ENCODE measurements at places on chromosomes 5 and 9. TPM values are rescaled to one million over a fixed set of nuclear protein-coding genes. Genes with fewer than 3 reads are reported as not detected.

ARPC5L gene
- 36.8 TPM for total RNA-seq

TMEM174 gene
- not detected for total RNA-seq

DNA sequence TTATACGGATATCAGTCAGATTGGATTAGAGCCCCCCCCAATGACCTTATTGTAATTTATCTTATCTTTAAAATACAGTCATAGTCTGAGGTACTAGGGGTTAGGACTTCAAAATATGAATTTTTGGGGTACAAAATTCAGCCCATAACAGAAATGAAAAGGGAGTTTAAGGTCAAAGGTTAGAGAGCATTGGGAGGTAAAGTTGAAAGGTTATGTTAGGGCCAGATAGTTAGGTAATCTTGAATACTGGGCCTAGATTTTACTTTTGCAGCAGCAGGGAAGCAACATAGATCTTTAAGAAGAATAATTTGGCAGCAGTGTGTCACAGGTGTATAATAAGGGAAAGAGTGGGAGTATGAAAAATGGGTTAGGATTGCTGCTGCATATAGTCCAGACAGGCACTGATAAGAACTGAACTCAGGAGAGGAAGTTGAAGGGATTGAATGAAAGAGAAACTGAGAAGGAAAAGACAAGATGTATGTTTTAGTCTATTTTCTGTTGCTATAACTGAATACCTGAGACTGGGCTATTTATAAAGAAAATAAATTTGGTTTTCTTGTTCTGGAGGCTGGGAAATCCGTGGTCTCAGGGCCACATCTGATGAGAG is 10.7 kb upstream of the GCNT4 start:
- no peak for DNase-seq
- no peaks in the 10 kb centered on the region for H3K27me3 ChIP-seq
- no peak overlapping the region for H3K27ac ChIP-seq
- H3K4me1 ChIP-seq = peaks cover 43% of the 10 kb centered on the region

- H3K27ac ChIP-seq = no peak overlapping the region
- no peak overlapping the region for H3K4me3 ChIP-seq
- peaks cover 4% of the 10 kb centered on the region for H3K27me3 ChIP-seq
- H3K36me3 ChIP-seq = no peaks in the 10 kb centered on the region
- H3K4me1 ChIP-seq = no peaks in the 10 kb centered on the region
- DNase-seq = no peak
Observed at GRCh38 chr5:171646102-171647042, 139.2 kb upstream of the SMIM23 start.

DNA sequence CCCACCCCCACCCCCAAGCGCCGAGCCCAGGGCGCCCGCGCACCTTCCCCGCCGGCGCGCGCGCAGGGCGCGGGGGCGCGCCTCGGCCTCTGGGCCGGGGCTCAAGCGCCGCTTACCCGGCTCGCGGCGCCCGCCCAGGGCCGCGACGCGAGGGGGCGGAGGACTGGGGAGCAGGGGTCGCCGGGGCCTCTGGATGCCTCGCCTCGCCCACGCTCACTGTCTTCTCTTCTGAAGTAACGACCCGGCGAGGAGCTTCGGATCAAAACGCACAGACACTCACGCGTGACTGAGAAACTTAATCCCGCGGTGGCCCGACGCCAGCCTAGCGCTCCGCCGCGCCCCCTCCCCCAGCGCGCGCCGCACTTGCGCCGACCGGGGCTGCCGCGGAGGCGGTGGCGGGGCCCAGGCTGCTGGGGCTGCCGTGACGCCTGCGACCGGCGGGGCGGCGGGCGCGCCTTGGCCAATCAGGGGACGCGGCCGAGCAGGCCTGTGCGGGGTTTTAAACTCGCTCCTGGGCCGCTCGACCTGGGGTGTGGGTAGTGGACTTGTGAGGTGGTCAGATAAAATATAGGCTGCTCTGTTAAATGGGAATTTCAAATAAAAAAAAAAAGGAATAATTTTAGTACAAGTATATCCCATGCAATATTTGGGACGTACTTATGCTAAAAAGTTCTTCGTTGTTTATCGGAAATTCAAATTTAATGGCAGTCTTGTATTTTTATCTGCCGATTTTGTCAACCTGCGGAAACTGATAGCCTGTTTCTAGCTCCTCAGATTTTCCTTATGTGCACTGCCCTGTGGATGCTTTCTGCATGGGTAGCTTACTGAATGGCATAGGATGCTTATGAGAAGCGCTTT is at the start of gene MPDZ:
MPDZ (minus strand) TSS at position 409 of the 858 bp plus-strand sequence. CDS start 29,377 bp downstream, outside the sequence.
- H3K27me3 ChIP-seq = peaks cover 14% of the 10 kb centered on the region
- no peak within 1 kb of the TSS for H3K27ac ChIP-seq
- no peak within 1 kb of the TSS for H3K4me3 ChIP-seq

Measured in CD4-positive, alpha-beta T cell (primary cell).